ENCODE measurements at places on chromosomes 6 and 20.

DNA sequence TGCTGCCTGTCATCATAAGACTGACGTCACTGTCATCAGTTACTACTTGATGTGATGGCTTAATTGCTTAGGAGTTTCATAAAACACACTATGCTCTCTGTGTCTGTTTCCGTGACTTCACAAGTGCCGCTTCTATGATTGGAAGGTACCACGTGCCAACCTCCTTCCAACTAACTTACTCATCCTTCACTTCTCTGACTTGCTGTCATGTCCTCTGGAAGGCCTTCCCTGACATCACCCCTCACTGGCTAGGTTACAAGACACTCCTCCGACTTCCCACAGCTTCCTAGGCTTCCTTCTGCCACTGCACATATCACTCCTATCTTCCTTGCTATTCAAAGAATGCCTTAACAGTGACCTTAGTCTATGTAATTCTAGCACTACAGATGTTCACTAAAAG lies 20.4 kb downstream of the SERINC3 start:
- no peak for DNase-seq

- DNase-seq = no peak
Observed at GRCh38 chr6:145621776-145622175, 113.5 kb downstream of the EPM2A start.

DNA sequence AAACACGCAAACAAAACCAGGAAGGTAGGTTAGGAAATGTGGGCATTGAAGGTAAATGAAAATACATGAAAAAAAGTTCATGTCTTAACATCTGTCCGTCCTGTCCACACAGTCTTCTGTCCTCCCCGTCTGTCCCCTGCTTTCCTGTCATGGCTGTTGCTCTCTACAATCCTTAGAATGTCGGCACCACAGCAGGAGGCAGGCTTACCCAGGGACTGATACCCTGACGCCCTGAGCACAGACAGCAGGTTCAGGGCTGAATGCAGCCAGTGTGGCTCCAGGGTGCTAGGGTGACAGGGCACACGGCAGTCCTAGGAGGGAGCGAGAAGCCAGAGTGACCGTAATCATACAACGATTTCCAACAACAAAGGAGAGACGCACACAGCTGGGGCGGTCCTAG lies 123.7 kb downstream of the IRF4 start:
- no peak for DNase-seq

GRCh38 chr6:137171824-137172733 lies 1.4 kb downstream of the IL22RA2 start:
- DNase-seq = no peak

GRCh38 chr20:39835130-39835842 lies 853.8 kb downstream of the MAFB start:
- no peak for DNase-seq

GRCh38 chr6:39044181-39044580 lies 4.4 kb upstream of the GLP1R start:
- DNase-seq = no peak

DNA sequence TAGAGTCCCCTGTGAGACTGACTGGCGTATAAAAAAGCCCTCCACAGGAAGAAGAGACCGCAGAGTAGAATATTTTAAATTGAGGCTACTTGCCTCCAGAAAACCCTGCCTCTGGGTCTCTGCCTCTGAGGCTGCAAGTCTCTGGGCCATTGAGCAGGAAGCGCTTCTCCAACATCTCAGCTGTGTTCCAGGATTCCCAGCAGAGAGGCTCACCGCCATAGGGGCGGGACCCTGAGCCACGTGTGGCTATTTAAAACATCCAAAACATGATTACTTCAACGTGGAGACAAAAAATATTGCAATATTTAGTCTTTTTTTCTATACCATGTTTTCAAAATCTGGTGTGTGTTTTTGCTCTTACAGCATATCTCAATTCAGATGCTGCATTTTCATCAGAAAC lies 59.4 kb downstream of the GNAS-AS1 start:
- no peak for DNase-seq

GRCh38 chr6:139262519-139263300 lies 29.1 kb downstream of the TXLNB start:
- peak; percentile 51 for DNase-seq

GRCh38 chr6:126064748-126065401 lies 78.5 kb downstream of the TRMT11 start:
- DNase-seq = no peak

GRCh38 chr6:26388441-26388840 lies 5.5 kb downstream of the BTN2A2 start:
- no peak for DNase-seq

GRCh38 chr20:35517125-35517524 lies 12.3 kb downstream of the C20orf173 start:
- DNase-seq = no peak

DNA sequence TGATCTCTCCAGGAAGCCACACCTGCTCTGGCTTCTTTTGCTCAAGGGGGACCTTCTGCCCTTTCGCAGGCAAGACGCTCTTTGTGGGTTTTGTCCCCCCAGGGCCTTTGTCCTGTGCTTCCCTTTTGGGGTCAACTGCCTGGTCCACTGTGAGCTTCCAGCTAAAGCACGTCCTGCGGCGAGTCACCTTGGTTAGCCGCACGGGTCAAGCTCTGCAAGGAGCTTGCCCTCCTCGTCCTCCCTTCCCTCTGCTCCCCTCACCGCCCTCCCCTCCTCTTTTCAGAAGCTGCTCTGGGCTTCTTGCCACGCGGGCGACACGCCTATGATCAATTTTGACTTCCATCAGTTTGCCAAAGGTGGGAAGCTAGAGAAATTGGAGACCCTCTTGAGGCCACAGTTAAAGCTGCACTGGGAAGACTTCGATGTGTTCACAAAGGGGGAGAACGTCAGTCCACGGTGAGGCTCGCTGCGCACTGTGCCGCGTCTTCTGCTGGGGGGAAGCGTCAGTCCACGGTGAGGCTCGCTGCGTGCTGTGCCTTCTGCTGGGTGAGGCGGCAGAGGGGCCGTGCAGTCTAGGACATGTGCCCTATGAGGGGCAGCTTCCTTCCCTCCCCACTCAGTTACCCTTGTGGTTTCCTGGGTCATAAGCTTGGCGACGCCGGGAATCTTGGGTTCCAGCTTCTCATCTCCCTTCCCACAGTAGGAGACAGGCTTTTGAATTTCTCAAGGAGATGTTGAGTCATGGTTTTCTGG lies 80.2 kb downstream of the SYNJ2 start:
- no peak for DNase-seq
